D341Med (cell line): ENCODE measurements at places on chromosomes 4 and X.

DNA sequence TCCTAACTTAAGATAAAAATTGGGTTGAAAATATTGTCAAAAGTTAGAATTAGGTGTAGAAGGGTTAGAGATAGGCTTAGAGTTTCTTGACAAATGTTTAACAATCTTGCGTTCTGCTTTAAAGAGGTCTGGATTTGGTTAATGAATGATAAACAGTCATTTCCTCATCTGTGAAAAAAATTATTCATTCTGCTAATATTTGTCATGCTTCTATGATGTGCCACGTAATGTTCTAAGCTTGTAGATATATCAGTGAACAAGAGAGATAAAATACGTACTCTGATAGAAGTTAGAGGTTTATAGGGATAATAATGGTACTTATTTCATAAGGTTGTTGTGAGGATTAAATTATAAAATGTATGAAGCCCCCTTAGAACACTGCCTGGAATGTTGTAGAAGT lies 443.0 kb upstream of the GALNT7 start:
- DNase-seq = no peak

DNA sequence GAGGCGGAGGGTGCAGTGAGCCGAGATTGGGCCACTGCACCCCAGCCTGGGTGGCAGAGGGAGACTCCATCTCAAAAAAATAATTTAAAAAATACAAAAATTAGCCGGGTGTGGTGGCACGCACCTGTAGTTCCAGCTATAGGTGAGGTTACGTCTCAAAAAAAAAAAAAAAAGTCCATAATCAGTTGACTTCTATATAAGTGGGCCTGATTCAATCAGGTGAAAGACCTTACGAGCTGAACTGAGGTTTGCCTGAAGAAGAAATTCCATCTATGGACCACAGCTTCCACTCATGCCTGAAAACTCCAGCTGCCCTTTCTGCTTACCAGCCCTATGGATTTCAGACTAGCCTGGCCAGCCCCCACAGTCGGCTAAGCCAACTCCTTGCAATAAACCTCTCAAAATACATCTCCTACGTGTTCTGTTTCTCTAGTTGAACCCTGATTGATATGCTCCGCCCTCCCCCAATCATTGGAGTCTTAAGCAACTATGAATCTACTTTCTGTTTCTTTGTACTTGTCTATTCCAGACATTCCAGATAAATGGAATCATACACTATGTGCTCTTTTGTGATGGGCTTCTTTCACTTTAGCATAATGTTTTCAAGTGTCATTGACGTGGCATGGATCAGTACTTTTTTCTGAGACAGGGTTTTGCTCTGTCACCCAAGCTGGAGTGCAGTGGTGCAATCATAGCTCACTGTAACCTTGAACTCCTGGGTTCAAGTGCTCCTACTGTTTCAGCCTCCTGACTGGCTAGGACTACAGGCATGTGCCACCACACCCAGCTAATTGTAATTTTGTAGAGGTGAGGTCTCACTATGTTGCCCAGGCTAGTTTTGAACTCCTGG lies 36.6 kb downstream of the SAT1 start:
- DNase-seq = no peak

DNA sequence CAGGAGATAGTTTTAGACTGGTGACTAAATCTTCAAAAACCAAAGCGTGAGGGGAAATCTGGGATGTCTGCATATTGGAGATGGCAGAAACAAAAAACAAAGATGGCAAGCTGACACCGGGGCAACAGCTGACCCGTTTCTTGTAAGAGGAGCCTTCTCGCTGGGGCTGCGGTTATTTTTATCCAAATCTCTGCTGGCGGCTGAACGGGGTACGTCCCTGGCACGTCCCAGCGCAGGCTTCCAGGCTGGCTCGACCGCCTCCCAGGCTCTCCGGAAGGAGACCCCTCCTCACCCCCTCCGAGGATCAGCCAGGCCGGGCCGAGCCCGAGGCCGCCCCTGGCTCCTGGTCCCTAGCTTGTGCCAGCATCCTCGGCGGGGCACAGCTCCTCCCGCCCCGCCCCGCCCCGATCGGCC lies 403 bp downstream of the SGCB start:
- peak; percentile 83 for DNase-seq

DNA sequence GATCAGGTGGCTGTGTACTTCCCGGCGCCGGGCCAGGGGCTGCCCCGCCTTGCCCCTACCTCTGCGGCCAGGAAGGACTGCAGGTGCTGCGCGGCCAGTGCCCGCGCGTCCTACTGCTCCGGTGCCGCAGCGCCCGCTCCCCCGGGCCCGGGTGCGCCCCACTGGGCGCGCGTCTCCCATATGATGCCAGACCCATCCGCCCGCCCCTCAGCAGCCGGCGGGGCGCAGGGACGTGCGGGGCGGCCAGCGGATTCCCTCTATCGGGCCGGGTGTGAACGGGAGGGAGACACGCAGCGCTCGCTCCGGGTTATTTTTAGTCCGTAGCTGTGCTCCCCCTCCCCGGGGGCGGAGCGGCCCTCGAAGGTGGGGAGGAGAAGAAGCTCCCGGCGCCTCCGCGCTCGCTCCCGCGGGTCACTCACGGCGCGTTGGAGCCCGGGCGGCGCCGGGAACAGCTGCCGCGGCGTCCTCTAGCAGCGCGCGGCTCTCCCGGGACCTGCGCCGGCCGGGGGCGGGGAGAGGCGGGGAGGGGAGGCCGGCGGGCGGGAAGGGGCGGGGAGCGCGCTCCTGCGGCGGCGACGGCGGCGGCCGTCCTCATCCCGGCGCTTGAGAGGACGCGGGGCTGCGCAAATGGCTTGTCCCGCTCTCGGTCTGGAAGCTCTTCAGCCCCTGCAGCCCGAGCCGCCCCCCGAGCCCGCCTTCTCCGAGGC lies 103.6 kb downstream of the UCHL1 start:
- peak; percentile 96 for DNase-seq

DNA sequence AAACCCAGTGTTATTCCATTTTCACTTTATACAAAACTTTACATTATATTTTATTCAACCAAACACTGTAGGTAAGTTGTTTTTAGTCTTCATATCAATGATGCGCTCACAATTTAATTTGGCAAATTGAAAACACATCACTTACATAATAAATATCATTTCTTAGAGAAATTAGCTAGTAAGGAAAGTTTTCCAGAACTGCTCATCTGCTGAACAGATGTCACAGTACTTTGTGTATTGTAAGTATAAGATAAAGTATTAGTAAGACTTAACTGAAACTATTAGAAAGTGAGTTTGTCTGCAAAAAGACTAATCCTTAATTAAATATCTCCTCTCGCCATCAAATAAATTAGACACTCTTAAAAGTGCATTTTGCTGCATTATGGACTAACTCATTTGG lies 108.7 kb upstream of the PACRGL start:
- DNase-seq = no peak

GRCh38 chr4:140595065-140595464 lies 26.3 kb upstream of the UCP1 start:
- peak; percentile 58 for DNase-seq

- no peak for DNase-seq
Measured at GRCh38 chrX:1386338-1387127, 5.4 kb downstream of the SLC25A6 start.

DNA sequence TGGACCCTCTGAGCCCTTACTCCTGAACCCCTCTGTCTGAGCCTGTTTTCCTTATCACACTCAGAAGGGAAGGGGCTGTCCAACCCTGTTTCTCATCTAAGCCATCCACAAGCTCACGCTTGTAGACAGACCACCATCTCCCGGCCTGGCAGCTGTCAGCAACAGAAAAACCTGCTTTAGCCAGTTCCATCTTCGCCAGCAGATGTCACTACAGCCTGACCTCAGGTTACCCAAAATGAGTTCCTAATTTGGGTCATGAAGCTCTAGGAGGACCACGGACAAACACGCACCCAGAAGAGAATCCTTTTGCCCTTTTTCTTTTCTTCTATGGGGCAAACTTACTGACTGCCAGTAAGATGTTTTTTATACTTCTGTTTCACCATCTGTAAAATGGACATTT lies 445.4 kb downstream of the BCOR start:
- no peak for DNase-seq

DNA sequence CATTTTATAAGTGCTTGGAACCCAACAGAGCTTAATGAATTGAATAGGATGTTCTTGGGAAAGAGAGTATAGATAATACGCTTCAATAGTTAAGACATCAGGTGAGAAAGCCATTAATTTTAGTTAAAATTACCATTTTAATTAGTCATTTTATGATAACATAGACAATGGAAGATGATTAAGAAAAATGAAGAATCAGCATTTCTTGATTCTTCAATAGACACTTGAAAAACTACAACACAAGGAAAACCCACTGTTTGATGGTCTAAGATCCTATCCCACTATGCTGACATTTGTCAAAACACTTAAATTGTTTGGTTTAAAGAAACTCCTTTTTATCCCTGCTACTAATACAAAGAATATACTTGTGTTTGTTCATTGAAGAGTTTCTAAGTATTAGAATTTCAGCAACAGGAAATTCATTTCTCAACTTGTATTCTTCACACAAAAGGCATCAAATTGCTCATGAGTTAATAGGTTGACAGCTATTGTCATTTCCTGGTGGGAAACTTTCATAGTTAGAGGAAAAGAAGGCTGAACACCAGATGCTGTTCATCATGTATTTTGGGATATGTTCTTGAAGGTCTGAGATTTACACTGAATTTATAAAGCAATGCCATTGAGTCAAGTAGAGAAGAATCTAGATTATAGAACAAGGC lies 9.6 kb upstream of the CXCL2 start:
- no peak for DNase-seq

DNA sequence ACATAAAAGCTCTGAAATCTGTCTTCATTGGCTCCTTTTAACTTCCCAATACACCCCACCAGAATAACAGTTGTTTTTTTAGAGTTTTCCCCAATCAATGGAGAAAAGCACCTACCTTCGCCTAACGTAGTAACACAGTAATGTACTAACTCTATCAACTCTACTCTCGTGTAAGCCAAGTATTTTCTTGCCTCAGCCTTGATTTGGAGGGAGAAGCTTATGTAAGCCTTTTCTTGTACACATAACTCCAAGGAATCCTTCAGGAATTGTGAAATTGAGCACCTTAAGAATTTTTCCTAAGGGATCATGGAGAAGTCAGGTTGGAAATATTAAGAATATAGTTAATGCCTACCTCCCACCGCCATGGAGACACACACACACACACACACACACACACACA lies 181.2 kb downstream of the RAPGEF2 start:
- DNase-seq = no peak

DNA sequence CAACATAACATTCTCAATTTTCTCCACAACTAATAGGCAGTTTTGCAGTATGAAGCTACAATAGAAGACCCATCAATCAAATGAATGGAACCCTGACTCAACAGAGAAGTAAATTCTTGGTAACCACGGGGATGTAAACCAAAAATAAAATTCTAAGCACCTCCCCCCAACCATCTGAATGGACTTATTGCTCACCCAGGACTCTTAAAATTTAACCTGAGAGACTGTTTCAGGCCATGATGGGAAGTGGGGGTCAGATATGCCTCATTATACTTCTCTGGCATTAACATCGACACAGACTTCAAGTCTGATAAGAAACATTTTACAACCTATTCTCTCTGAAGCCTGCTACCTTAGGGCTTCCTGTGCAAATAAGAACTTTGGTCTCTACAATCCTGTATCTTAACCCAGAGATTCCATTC lies 620.9 kb downstream of the TLL1 start:
- DNase-seq = no peak

- no peak for DNase-seq
Measured at GRCh38 chr4:11817088-11817487, 388.4 kb upstream of the HS3ST1 start.

DNA sequence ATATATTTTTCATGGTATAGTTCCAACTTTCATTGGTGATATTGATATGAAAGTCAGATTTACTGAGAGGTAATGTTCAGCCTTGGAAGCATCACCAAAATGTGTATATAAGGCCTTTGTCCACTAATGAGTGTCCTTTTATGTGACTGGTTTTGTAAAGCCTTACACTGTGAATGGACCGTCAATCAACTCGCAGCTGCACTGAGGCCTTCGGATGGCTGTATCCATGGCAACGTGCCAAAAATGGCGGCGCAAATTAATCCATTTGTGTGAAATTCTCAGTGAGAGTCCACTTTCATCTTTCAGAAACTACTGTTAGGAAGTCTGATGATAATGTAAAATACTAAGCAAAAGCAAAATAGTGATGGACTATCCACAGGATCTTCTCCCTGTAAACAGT lies 131.7 kb downstream of the SPCS3 start:
- no peak for DNase-seq

- peak; percentile 20 for DNase-seq
Measured at GRCh38 chrX:12702509-12703091, 88.6 kb upstream of the PRPS2 start.

DNA sequence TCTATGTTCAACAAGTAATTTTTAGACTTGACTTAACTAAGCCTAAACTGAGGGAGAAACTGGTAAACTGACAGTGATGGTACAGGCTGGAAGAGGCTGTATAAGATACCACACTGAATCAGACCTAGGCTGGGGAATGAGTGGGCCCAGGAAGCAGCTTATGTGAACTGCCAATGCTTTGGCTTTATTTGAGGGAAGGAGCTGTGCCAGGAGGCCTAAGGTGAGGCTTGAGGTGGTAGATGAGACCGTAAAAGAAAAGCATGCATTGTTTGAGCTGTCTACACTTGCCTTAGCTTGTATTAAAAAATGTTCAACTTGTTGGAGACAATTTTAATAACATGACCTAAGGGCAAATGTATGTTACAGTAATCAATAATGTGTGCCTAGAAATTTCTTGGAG lies 96.2 kb downstream of the RS1 start:
- DNase-seq = no peak

GRCh38 chr4:24334906-24335305 lies 249.4 kb downstream of the DHX15 start:
- DNase-seq = no peak

DNA sequence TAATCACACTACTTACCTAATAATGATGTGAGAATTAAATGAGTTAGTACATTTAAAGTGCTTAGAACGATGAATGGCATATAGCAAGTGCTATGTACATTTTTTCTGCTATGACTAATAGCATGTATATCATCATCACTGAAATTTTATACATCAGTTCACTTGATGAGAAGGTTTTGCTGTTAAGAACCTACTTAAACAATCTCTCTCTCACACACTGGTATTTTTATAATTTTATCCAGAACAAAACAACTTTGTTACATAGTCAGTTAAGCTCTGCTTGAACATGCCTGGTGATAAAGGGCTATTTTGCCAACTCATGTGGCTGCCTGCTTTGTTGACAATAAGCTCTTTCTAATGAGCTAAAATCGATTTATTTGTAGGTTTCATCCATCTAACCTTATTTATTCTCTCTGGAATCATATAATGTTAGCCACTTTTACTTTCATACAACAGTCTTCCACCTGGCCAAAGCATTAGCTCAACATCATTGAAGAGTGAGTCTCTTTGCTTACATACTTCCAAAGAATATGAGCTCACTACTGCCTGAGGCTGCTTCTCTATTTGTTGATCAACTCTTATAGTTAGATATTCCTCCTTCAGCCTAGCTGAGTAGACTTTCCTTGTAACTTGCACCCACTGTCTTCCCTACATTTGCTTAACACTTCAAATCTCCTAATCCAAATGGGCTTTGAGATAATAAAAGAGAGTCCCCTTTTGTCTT lies 372.7 kb upstream of the BOD1L1 start:
- DNase-seq = no peak

DNA sequence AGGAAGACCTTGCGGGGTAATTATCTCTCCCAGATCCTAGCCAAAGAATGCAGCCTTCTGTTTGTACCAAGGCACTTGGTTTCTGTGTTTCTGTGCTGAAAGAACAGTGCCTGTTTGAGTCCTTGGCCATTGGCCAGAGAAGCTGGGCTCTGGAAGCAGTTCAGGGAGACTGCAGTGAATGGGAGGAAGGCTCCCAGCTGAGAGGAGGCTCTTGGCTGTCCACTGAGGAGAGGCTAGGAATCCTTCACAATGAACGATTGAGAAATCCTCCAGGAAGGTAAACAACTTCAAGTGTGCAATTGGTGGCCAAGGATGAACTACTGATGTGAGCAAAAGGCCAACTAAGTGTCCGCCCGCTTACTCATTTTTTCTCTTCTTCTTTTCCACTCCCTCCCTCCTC lies 61.3 kb downstream of the HS3ST1 start:
- no peak for DNase-seq
